ENCODE measurements at places on chromosomes 5 and 9.

GRCh38 chr5:125037020-125037419, 290.6 kb upstream of the ZNF608 start:
- no peak for DNase-seq

DNA sequence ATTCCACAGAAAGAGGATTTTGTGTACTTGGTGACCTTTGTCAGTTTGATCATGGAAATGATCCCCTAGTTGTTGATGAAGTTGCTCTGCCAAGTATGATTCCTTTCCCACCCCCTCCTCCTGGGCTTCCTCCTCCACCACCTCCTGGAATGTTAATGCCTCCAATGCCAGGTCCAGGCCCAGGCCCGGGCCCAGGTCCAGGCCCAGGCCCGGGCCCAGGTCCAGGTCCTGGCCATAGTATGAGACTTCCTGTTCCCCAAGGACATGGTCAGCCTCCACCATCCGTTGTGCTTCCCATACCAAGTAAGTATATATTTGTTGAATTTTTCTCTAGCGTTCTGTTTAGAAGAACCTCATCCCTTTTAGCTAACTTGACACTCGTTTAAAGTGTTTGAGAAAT, 30.0 kb downstream of the RBM27 start:
- no peak for DNase-seq

- DNase-seq, result no peak
Observed at GRCh38 chr5:139232147-139232724, 34.1 kb upstream of the SIL1 start.

DNA sequence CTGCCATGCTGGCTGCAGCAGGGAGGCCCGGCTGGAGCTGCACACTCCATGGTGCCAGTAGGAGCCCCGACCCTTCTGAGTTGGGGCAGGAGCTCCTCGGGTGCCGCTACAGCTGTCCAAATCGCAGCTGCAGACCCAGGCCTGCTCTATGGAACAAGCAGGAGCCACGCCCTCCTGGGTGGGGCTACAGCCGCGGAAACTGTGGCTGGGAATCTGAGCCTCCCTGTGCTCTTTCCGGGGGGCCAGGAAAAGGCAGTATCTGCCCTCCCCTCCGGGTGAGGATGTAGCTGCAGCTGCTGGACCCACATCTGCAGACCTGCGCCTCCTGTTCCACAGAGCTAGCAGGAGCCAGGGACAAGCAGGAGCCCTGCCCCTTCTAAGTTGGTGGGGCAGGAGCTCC, 278.9 kb upstream of the ACTBL2 start:
- DNase-seq, result no peak

- no peak for DNase-seq
Observed at GRCh38 chr5:167661605-167662004, 629.8 kb upstream of the WWC1 start.

DNA sequence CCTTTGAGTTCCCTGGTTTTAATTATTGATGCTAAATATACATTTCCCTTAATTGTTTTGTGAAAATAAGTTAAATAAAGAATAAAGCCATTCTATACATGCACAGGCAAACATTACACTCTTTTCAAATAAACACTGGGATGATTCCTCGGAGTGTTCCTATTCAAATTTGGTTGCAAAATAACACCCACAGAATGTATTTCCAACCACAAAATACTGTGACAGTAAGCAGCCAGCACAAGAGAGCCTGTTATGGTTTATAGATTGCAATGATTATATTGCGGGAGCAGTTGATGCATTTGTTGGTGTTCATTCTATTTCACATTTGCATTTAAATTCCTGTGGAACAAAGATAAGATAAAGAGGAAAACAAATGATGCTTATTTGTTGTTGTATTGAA, 632.6 kb upstream of the WWC1 start:
- no peak for DNase-seq

GRCh38 chr5:16557477-16557876, 59.3 kb downstream of the RETREG1 start:
- no peak for DNase-seq

- DNase-seq, result no peak
Observed at GRCh38 chr5:75108515-75108914, 56.2 kb upstream of the GCNT4 start.

DNA sequence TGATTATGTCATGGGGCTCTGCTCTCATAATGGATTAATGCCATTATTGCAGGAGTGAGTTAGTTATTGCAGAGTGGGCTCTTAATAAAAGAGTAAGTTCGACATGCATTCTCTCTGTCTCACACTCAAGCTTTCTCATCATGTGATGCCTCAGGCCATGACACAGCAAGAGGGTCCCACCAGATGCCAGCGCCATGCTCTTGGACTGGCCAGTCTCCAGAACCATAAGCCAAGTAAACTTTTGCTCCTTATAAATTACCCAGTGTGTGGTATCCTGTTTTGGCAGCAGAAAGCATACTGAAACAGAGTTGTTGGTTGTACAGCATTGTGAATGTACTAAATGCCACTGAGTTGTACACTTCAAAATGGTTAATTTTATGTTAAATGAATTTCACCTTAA, 138.1 kb downstream of the MYO10 start:
- no peak for DNase-seq

GRCh38 chr5:176416965-176417364, 626 bp upstream of the CLTB start:
- no peak for DNase-seq

DNA sequence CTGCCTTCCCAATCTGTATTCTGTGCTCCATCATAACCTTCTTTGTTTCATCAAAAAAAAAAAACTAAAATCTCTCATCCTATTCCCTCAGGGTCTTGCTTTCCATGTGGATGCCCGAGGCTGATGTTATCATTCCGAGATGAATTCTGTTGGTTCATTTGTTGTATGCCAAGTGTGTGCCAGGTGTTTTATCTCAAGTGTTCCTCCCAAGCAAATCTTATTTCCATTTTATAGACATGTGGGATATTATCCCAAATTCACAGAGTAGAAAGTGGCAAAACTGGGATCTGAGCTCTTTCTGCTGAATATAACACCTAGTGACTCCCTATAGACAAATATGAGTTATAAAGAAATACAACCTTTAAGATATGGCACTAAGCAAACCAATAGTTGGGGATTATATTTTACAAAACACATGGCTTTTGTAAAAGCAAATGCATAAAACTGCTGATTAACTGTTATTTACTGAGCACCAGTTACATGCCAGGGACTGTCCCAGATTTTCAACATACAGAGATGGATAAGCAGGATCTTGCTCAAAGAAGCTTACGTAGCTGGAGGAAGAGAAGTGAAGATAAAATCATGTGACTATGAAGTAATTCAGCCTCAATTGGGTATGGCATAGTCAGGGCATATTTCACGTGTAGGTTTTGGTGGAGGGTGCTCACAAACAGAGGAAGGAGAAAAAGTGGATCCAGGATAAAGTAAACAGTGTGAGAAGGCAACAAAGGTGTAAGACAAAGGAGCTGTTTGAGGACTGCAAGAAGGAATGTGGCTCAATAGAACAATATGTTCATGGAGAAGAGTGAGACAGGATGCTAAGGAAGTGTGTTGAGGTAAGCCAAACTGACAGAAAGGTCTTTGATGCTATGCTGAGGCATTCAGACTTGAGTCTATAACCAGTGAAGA, 143.3 kb upstream of the ADAMTSL1 start:
- DNase-seq, result no peak

DNA sequence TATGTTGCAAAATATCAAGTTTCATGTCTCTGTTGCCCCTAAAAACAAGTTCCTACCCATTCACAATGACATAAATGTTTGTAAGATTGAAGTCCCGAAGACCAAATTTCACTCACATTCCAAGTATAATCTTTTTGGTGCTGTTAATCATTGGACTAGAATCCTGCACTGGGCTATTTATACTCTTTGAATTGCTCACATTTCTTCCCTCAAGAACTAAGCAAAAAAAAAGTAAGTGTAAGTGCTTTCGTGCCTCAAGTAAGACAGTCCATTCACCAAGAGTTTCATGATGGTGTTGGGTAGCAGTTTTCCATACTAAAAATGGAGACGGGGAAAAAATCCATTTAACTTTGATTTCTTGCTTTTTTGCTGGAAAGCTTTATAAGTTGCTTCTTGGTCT, 242.3 kb downstream of the EBF1 start:
- no peak for DNase-seq

DNA sequence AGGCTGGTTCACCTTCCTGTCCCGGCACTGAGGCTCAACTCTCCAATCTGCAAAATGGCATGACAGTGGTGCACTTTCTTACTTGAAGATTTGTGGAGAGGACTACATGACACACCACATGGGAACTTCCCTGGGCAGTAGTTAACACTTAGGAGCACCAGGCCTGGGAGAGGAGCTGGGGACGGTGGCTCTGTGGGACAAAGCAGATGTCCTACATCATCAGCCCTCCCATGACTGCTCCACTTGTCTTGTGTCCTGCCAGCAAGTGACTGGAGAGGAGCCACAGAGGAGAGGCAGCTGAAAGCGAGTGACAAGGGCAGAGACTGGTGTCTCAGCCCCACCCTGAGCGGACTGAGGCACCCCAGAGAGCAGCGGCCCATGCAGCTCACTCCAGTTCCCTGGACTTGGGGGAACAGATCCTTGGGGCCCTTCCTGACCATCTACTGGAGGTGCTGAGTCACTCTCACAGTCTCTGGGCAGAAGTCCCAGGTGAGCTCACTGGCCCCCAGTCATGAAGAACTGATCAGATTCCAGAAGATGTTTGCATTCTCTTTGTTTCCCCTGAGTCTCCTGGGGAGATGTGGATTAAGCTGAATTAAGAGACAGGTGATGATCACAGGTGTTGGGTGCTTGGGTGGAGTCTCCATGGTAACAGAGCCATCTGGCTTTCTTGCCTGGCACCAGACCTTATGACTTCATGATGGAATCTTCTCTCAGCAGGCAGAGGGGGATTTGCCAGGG, 13.2 kb upstream of the SLC25A48 start:
- peak; percentile 91 for DNase-seq

Measured in NCI-H1436 (cell line).